Stimulated activated CD4-positive, alpha-beta T cell treated with anti-CD3 and anti-CD28 coated beads, Interleukin-15, amount 100 ng/mL, for 1 hour (primary cell): ENCODE measurements at places on chromosomes 1 and 21.

GRCh38 chr1:17847111-17847510 is 92.0 kb downstream of the ACTL8 start:
- DNase-seq: no peak

GRCh38 chr1:11397151-11397901 is 81.6 kb upstream of the DISP3 start:
- no peak for DNase-seq

DNA sequence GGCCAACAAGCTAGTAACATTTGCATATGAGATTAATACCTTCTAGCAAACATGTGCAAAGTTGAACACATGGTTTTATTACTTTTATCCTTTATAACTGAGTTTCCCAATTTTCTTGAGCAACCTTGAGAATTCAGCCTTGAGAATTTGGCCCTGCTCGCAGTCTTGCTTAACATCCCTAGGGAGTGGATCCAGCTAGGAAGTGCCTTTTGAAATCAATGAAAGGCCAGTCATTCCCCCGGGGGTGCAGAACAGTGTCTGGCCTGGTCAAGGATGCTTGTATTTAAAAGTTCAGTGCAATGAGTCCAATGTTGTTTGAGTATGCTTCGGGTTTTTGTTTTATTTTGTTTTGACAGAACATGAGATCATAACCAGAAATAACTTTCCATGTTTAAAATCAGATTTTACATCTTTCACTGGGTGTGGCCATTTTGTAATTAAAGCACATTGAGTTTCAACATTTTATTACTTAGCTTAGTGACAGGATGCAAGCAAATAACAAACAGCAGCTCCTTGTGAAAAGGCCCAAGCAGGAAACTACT is 16.7 kb downstream of the PALMD start:
- DNase-seq: no peak

GRCh38 chr1:245552331-245552730 is 397.5 kb downstream of the KIF26B start:
- DNase-seq: no peak

DNA sequence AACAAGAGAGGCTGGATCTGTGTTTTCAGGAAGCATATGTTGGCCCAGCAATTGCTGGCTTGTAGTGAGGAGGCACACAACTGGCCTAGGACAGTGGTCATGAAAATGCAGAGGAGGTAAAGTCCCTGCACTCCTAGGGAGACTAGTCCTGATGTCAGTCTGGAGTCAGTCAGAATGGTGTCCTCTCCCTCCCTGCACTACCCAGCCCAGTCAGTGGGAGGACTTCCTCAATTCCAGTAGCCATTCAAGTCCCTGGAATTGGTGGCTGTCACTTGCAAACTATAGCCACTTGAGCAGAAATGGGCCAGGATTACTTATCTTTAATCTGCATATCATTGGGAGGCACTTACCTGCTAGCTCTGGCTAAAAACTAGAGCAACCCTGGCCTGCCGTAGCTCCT is 18.6 kb downstream of the NDUFS5 start:
- no peak for DNase-seq

- no peak for DNase-seq
Measured at GRCh38 chr1:160124705-160125478, 9.3 kb downstream of the ATP1A2 start.

DNA sequence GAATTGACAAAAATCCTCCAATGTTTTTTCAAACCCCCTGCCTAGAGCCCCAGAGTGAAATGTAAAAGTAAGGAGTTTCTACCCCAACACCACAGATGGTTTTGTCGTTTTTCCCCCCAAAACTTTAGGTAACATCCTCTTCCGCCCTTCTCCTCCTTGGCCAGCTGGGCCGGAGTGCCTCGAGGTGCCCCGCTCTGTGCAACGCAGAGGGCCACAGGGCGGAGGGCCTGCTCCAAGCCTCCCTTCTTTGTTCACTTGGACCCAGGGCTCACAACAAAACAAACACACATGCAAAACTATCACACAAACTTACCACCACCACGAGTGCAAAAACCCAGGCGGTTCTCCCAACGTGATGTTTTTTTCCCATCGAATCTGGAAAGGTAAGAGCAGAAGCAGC is 1.9 kb downstream of the SSBP3 start:
- no peak for DNase-seq

DNA sequence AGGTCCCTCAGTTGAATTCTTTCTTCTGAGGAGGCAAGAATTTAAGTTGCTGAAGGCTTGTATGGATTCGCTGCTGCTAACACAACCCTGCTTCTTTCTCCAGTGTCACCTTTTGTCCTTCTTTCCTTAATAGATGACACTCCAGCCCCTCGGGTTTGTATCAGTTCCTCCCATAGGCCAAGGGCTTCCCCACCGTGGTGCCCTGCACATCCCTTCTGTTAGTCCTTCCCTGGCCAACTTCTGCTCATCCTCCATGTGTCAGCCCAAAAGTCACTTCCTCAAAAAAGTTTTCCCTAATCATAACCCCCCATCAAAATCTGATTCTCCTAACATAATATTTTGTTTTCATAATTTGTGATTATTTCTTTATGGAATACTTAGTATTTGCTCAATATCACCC is 190.4 kb downstream of the RHOU start:
- no peak for DNase-seq

GRCh38 chr1:156086256-156086662 is 4.0 kb upstream of the MEX3A start:
- no peak for DNase-seq

- DNase-seq: no peak
Measured at GRCh38 chr21:20388400-20388799, 609.8 kb upstream of the NCAM2 start.

GRCh38 chr1:243946253-243946652 is 96.2 kb upstream of the AKT3 start:
- DNase-seq: no peak

DNA sequence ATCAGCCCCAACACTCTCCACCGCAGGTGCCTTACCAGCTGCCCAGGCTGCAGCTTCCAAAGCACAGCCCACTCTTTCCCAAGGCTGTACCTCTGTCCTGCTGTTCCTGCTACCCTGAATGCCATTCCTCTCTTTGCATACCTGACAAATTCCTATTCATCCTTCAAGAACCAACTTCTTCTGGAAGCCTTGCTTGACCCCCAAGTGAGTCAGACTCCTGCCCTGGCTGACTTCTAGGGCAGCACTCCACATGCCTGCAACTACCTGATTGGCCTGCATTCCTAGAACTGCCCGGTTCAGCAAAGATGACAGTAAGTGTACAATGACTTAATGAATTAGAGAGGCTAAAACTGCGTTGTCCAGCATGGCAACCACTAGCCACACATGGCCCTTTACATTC is 20.8 kb upstream of the PDZK1IP1 start:
- no peak for DNase-seq

DNA sequence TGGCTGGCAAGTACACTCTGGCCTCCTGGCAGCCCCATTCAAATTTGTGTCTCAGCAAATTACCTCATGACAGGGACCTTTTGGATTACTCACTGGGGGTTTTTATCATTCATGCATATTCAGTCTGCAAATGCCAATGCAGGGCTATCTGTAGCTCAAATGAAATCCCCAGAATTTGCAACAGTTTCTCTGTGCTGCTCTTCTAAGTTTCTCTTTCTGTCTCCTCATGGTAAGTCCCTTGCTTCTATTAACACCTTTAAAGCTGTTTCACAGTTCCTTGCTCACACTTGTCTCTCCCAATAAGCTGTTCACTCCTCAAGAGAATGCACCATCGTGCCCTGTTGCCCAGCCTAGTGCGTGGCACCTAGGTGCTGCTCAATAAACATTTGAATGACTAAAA is 3.3 kb upstream of the FAM78B start:
- DNase-seq: no peak

GRCh38 chr1:145982010-145982723 is 14.2 kb downstream of the TXNIP start:
- no peak for DNase-seq
